ENCODE measurements at places on chromosomes 4 and X.

- DNase-seq, result peak; percentile 79
Observed at GRCh38 chrX:74536152-74536831, 78.1 kb downstream of the RLIM start.

GRCh38 chr4:175871774-175872405 is 59.8 kb upstream of the GPM6A start:
- DNase-seq, result no peak

GRCh38 chrX:42443267-42443666 is 334.7 kb downstream of the PPP1R2C start:
- DNase-seq, result no peak

DNA sequence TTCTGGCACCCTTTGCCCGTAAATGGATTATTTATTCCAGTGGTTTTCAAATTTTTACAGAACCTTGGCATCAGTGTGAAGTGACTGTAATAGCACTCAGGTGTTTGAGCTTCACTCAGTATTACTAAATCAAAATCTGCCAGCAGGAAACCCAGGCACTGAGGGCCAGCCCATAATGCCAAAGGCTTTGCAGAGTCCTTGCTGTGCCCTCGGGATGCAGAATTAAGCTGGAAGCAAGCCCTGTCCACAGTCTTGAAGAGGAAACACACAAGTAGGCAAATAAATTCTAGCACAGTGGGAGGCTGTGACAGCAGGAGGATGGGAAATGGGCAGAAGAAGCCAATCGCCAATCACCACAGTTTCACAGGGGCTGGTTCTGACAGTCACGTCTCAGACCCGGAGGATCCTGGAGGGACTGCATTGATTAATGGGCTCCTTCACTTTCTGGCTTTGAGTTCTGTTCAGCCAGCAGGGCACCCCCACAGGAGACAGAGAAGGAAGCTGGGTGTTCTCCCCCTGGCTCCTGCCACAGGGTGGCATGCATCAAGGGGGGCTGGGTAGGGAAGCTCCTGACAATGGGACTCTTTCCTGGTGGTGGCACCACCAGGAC is 138.8 kb downstream of the MTNR1A start:
- no peak for DNase-seq

DNA sequence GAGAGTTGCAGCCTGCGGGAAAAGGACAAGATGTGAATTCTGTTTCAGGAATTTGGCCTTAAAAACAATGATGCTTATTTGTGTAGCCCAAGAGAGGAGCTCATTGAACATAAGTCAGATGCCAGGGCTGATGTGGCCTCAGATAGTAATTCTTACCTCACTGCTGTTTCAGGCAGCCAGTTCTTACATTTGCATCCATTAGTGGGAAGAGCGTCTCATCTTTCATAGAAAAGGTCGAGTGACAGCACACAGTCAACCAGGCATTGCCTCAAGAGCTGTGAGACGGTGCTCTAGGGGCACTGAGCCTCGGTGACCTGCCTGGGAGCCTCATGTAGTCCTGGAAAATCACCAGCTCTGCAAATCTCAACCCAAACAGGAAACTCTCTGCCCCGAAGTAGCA is 174.9 kb upstream of the FRG1 start:
- DNase-seq, result no peak

- no peak for DNase-seq
Observed at GRCh38 chr4:93828995-93829819, 654 bp downstream of the ATOH1 start.

GRCh38 chrX:129976441-129976840 is 6.0 kb upstream of the BCORL1 start:
- no peak for DNase-seq

DNA sequence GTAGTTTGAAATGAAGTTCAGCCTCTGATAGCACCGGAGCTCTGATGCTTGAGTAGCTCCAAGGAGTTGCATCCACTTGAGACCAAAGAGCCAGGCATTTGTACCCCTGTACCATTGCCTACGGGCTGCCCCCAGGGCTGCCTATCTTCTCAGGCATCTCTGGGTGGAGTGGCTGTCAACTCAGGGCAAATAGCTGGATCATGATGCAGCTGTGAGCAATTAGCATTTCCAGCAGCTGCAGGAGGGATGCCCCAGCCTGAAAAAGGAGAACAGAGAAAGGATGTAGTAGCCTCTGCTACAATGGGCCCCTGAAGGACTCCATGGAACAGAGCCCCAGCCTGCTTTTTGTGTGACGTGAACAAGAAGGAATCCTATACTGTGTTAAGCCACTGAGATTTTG is 492.6 kb downstream of the BCOR start:
- no peak for DNase-seq

- no peak for DNase-seq
Observed at GRCh38 chr4:55170462-55170861, 45.1 kb upstream of the KDR start.

DNA sequence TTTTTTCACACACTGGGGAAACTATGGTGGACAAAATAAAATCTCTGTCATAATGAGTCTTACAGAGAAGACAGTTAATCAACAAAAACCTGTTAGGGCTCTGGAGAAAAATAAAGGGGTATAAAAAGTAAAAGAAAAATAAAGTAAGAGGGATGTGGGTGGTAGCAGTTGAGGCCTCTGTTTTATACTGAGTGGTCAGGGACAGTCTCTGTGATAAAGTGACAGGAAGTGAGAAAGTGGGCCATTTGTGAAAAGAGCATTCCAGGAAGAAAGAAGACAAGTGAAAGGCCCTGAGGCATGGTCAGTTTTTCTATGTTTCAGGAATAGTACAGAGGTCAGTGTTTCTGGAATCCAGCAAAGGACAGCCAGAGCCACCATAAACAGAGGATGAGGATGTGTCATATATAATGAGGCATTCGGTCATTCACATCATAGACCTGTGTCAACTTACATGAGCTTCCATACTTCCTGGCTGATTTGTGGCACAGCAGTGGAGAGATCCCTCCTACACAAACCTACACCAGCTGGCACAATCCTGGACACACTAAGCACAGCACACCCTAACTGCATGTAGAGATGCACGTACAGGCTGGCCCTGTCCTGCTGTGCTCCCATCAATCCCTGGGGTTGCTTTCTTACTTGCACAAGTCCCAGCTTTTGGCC is 64.4 kb upstream of the NAP1L5 start:
- no peak for DNase-seq

DNA sequence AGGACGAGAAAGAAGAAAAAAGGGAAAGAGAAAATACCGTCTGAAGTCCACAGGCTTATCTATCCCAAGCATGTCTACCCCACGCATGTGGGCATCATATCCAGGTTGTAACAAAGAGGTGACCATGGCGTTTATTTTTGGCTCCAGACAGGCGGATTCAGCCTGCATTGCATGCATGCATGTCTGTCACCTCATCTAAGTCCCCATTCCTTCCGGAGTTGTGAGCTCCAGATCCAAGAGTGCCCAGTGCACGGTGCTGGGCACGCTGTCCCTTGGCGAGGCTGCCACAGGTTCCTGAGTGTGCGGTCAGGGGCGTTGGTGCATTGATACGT is 905 bp upstream of the GALNTL6 start:
- DNase-seq, result no peak

DNA sequence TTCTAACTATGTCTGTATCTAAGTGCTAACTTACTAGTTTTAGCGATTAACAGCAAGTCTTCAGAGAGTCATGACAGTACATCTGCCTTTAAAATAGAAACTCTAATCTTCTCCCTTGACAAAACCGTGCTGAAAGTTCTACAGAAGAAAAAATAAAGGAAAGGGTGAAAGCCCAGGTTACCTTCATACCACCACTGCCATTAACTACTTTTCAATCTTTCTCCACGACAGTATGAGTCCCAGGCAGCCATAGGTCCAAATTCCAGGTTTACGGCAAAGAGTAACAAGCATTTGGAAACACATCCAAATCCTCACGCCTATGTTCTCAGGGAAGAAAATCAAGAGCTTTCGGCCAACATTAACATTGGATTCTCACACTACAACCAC is 12.4 kb upstream of the ZCCHC13 start:
- no peak for DNase-seq

DNA sequence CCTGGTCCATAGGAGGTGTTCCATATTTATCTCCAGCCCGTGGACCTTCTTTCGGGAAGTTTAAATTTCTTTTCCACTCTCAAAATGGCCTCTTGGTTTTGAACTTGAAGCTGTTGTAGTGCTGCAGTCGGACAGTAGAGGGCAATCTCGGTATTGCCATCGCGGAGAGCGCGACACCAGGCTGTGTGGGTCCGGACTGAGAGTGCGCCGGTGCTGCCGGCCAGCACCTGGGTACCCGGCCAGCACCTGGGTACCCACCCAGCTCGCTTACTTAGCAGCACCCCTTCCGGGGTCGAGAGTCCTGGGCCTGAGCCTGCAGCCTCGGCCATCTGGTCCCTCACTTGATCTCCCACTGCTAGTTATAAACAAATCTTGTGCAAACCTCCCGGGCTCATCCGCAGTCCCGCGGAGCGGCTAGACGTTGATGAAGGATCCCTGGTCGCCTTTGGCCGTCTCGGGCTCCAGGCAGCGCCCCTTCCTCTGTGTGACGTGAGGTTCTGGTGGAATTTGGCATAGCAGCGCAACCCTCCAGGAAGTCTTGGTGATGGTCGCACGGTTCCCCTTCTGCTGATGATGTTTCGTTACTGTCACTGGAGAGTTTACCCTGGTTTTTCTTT is 18.0 kb downstream of the FAM9A start:
- peak; percentile 0 for DNase-seq

DNA sequence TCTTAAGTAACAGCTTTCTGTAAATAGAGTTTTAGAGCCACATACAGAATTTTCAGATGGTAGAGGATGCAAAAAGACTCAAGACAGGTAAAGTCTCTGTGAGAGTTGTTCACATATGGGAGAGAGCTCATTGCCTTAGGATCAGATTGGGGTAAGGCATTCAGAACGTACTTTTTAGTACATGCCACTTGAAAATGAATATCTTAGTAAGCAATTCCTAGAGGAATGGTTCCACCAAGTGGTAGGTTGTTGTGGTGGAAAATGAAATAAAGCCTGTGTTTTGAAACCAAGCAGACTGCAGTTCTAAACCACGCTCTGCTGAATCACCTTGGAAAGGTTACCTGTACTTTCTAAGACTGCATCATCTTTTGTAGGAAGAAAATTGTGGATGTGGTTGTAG is 547.0 kb upstream of the LCORL start:
- DNase-seq, result no peak

- no peak for DNase-seq
Observed at GRCh38 chr4:155071962-155072361, 136.5 kb upstream of the NPY2R start.

DNA sequence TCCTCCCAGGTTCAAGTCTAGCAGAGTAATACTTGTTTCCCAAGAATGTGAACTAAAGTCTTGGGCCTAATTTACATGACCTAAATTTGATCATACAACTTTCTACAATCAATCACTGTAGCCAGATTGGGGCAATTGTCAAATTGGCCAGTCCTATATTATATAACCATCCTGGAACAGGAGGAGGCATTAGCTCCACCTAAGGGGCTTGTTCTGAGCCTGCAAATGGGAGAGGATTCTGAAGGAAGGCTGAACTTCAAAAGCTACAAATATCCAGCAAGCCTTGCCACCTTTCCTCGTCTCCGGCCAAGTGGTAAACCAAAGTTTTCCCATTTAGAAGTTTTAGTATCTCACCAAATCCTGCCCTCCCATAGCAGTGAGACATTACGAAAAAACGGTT is 1289.6 kb upstream of the TENM3 start:
- no peak for DNase-seq

DNA sequence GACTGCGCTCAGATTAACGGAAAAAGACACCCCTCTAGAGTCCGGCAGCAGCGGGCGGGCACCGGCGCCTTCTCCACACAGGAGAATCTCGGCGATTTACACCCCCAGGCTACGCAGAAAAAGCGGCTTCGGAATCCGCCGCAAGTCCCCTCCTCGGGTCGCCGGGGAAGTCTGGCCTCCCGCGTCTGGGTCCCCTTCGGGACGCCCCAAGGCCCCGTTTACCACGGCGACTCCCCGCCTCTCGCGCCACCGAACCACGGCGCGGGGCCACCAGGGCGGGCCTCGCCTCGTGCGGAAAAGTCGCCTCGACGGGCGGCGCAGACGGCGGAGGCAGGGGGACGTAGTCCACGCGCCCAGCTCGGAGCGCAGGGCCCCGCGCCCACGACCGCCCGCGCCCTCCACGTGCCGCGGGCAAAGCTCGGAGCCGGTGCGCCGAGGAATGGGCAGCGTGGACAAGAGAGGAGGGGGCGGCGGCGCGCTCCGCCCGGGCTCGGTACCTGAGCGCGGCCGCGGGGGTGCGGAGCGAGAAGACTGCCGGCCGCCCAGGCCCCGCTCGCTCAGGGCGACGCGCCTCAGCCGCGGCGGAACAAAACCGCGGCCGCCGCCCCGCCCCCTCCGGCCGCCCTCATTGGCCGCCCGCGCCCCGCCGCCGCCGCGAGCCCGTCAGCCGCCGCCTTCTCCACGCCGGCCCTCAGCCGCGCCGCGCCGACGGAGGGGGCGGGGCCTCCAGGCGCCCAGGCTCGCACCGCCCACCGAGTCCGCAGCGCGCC is at the start of gene FAM53A:
Gene FAM53A (minus strand): TSS at position 578 of the 770 bp plus-strand sequence. CDS start 15,572 bp downstream, outside the sequence.
- DNase-seq, result peak; percentile 89

GRCh38 chrX:47191331-47191730 is 2.3 kb upstream of the UBA1 start:
- DNase-seq, result no peak

GRCh38 chr4:126130215-126130614 is 815.5 kb downstream of the FAT4 start:
- no peak for DNase-seq

DNA sequence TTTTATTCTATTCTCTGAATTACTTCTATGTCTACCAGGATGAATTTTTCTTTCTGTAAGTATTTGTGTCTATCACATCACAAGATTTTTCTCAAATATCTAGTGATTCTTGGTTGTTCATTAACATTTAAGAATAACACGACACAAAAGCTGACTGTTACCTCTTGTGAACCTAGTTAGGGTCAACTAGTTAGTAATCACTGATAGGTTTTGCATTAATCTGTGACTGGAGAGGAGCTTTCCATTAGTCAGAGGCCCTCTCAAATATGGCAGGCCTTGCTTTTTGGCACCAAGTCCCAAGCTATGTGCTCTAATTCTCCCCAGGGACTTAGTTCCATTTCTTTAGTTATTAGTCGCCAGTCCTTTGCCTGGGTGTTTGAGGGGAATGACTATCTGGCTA is 259.2 kb downstream of the CFAP299 start:
- DNase-seq, result no peak

- peak; percentile 5 for DNase-seq
Observed at GRCh38 chr4:53489279-53489889, 101.9 kb downstream of the LNX1 start.

- no peak for DNase-seq
Observed at GRCh38 chrX:2903366-2903765, 25.8 kb downstream of the ARSD start.

DNA sequence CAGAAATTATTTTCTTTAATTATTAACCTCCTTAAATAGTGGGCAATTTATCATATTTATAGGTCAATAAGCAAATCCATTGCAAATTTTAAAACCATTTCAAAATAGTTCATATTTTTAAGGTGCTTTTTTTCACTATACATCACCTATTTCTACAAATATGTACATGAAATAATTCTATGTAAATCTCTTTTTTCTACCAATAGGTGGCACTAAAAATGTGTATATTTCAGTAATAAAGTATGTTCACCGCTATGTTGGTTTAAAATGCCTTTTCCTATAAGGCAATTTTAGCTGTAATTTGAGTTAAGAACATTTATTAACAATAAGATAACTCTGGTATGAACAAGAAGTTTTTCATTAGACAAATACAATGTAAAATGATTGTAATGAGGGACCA is 672.2 kb downstream of the KCTD8 start:
- peak; percentile 1 for DNase-seq
